Activated T-helper 1 cell treated with anti-CD3 and anti-CD28 coated beads, Interleukin-12 subunit alpha, Interleukin-12 subunit beta, Interleukin-2, Interleukin-4 antibody, amounts not matched to agents 30 ng/mL and 10 ng/mL and 1 ng/mL, durations not matched to agents 14 hours and 24 hours and 36 hours (primary cell): ENCODE measurements at places on chromosomes 16 and 17. TPM values are rescaled to one million over a fixed set of nuclear protein-coding genes. Genes with fewer than 3 reads are reported as not detected.

Gene KRT222
- total RNA-seq, result not detected in 2 replicates

Gene C17orf78
- not detected in 2 replicates for total RNA-seq

Gene TMEM238L
- total RNA-seq, result not detected in 2 replicates

Gene DDX5
- total RNA-seq, result 920 and 926 TPM in 2 replicates

Gene KRT31
- not detected in 2 replicates for total RNA-seq

Gene FBXW10
- total RNA-seq, result 0.07 TPM in 1 of 2 replicates, not detected in the other

Gene TBX6
- total RNA-seq, result 1.6 and 1.8 TPM in 2 replicates

Gene CNOT1
- 270 and 272 TPM in 2 replicates for total RNA-seq

Gene PYDC1
- not detected in 2 replicates for total RNA-seq

Gene AOC2
- 3.6 and 4.0 TPM in 2 replicates for total RNA-seq

Gene HOXB5
- total RNA-seq, result 0.10 TPM in 1 of 2 replicates, not detected in the other

Gene KCNG4
- not detected in 2 replicates for total RNA-seq

Gene TBC1D3C
- total RNA-seq, result 0.20 TPM in 1 of 2 replicates, not detected in the other

GRCh38 chr16:67426950-67427349, 4.0 kb upstream of the HSD11B2 start:
- no peak for DNase-seq

- no peak for DNase-seq
Observed at GRCh38 chr17:4188076-4188475, 45.1 kb downstream of the CYB5D2 start.

- no peak for DNase-seq
Observed at GRCh38 chr16:69371564-69371963, 14.2 kb downstream of the TERF2 start.

DNA sequence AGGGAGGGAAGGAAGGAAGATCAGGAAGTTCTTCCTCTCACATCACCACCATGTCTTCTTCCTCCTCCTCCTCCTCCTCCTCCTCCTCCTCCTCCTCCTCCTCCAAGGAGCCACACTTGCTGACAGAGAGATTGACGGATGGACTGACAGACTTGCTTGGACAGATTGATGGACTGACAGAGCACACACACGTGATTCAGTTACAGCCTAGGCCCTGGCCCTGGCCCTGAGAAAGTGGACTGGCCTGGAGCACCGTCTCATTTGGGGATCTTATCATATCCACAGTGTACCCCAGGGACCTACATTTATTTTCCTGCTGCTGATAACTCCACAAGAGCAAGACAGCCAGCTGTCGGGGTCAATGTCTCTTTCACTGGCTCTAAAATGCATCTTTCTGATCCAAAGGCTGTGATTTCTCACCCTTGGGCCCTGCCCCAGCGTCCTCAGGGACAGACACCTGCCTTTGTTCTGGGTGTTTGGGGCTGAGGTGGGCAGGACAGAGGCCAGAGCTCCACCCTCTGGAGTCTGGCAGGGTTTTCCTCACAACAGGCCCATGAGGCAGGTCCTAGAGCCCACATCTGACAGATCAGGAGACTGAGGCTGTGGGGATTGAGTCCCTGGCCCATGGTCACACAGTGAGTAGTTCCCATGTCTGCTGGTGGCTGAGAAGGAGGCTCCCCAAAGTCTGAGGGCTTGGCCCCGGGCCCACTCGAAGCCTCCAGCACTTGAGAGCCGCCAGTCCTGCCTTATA, 2.3 kb upstream of the P2RX1 start:
- DNase-seq, result no peak

DNA sequence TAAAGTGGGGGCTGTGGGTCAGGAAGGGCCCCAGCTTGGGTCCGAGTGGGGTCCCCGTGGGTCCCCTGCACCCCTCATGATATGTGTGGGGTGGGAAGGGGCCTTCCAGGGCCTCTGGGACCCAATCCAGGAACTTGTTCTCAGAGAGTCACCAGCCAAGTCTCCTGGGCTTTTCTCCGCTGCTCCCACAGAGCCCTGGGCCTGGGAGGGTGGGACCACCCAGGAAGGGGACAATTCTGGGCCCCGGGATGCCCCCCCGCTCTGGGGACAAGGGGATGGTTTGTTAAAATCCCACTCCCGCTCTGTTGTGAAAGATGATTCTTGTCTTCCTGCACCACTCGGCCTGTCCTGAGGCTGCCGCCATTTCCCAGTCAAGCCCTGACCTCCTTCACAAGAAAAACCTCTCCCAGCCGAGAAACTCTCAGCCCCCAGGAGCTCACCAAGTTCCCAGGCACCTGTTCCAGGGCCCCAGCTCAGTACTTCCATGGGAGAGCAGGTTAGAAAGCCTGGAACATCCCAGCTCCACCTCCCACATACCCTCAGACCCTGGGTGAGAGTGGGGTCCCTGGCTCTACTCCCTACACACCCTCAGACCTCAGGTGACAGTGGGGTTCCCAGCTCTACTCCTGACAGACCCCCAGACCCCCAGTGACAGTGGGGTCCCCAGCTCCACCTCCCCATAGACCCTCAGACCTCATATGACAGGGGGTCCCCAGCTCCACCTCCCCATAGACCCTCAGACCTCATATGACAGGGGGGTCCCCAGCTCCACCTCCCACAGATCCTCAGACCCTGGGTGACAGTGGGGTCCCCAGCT, 75.1 kb downstream of the METRNL start:
- no peak for DNase-seq

DNA sequence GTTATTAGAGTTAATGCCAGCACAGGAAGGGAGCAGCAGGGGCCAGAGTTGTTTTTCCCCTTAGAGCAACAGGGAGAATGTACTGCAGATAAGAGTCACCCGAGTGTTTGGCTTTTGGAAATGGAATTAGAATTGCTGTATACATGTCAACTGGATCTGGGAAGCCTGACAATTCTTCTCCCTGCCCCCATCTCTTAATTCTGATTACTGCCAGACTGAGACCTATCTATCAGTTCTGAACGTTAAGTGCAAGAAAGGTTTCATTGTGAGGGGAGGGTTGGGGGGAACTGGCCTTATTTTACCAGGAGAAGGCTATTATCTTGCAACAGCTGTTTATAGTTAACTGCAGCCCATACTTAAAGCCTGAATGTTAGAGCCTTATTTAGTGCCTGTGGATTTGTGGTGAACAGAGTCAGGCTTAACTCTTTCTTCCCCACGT, 424.5 kb upstream of the CDH11 start:
- DNase-seq, result no peak

- no peak for DNase-seq
Observed at GRCh38 chr17:57881783-57882351, 32.0 kb upstream of the MRPS23 start.

GRCh38 chr16:12188061-12188934, 211.8 kb downstream of the SNX29 start:
- DNase-seq, result no peak

DNA sequence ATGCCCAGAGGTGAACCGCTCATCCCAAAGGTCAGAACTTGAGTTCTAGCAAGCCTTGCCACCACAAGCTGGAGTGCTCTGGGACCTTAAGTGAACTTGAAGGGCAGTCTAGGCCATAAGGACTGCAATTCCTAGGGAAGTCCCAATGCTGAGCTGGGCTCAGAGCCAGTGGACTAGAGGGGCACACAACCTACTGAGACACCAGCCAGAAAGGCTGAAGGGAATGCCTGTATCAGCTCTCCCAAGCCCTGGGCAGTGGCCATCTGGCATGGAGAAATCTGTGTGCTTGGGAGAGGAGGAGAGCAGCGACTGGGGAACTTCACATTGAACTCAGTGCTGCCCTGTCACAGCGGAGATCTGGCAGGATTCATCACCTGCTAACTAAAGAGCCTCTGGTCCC, 201.3 kb downstream of the CEP112 start:
- no peak for DNase-seq

DNA sequence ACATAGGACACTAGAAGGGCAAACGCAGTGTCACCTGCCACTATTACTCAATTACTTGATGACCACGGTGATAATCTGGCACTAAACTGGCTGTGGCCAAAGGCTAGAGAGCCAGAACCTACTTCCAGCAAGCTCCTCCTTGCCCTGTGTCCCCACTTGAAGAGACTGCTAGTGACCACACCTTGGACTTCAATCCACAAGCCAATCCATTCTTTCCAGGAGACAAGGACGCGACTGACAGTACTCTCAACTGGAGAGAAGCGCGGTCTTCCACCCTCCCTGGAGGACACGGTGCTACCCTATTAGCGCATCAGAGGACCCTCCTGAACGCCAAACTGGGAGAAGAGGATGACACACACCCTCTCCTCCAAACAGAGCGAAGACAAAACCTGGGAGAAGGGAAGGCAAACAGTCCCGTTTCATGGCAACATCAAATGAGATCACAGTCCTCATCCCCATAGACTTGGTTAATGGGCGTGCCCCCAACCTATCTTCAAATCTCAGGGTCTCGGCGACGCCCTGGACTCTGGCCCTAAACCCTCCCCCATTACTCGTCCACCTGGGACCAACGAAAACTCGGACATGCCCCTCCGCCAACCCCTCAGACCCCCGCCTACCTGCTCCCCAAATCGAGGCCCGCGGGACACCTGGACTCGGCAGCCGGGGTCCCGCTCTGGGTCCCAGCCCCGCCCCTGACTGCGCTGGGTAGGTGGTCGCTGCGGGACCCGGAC, 508 bp downstream of the FLCN start:
- DNase-seq, result no peak

DNA sequence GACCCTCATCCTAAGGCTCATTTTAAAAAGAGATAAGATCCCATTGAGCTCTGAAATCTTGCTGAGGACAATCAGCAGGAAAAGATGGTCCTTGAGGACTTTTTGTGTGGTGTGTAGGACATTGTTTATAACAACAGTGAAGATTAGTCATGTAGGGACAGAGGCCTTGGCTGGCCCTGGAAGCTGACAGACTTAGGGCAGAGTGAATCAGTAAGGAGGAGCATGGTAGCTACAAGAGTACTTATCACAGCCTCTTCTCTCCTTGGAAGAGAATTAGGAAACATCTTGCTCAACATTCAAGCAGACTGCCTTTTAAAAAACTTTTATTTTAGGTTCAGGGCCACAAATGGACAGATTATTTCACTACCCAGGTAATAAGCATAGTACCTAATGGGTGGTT, 665.9 kb upstream of the SALL1 start:
- no peak for DNase-seq

GRCh38 chr17:41710472-41711090, 1.6 kb upstream of the GAST start:
- DNase-seq, result no peak

- no peak for DNase-seq
Observed at GRCh38 chr17:39062846-39063680, 88.4 kb downstream of the PLXDC1 start.

DNA sequence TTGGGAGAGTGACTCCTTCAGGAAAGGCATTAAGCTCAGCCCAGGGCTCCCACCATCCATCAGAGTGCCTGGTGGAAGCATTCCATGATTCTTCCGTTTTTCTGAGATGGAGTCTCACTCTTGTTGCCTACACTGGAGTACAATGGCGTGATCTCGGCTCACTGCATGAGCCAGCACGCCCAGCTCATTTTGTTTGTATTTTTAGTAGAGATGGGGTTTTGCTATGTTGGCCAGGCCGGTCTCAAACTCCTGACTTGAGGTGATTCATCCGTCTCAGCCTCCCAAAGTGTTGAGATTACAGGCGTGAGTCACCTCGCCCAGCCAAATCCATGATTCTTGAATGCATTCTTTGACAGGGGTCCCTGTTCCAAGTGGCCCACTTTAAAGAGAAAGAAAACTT, 23.1 kb downstream of the MIS12 start:
- no peak for DNase-seq

DNA sequence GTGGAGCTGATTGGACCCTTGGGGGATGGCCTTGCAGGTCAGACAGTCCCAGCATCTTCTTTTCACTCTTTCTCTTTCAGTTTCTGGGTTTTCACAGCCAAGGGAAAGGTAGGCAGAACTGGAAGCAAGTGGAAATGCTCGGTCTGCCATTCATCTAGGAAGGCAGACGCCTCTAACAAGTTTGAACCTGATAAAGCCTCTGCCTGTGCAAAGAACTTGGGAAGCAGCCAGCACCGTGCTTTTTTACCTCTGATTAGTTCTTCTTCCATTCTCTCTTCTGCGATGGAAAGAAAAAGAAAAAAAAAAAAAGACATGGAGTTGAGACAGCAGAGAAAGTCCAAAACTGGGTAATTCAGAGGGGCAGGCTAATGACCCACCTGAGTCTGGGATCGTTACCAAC, 997.8 kb upstream of the EEF2KMT start:
- no peak for DNase-seq

DNA sequence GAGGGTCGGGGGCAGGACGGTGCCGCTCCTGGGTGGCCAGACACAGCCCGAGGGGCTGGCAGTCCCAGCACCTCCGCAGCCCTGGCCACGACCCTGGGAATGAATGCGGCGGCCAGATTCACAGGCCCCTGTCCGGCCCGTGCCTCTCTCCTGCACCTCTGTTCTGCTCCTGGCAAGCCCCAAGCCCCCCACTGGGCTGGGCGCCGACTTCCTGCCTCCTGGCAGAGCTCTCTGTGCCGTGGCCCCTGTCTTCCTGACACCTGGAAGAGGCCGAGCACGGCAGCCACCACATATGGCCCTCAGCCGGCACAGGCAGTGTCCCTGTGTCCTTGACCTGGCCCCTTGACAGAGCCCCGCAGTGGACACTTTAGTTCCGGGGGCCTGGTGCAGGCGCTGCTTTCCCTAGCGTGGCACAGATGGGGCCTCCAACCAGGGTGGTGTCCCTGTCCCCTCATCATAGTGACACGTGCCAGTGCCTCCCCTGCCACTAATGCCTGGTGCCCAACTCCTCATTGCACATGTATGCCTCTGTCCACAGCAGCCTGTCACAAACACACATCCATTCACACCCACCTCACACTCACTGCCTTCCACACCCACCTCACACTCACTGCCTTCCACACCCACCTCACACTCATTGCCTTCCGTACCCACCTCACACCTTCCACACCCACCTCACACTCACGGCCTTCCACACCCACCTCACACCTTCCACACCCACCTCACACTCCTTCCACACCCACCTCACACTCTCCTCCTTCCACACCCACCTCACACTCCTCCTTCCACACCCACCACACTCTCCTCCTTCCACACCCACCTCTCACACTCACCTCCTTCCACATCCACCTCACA, 110.6 kb upstream of the PLCG2 start:
- DNase-seq, result no peak

GRCh38 chr17:9926150-9926804, 21.2 kb upstream of the RCVRN start:
- DNase-seq, result no peak

DNA sequence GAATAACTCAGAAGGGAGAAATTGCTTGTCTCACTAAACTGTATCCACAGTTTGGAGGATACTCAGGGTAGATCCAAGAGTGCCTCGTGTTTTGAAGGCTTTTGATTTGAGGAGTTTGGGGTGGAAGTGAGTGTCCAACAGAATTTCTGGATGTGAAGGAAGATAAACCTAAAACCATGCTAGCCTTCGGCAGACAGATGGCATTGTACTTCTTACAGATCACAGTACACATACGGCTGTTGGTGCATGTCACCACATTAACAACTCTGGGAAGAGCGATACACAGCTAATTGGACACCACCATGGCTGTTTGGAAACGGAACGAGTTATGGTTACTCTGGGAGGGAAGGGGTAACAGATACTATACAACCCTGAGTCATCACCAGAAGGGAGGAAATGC, 420.4 kb downstream of the GRIN2A start:
- no peak for DNase-seq

- no peak for DNase-seq
Observed at GRCh38 chr16:27363797-27364196, 38.2 kb upstream of the IL21R start.

GRCh38 chr17:58193641-58194255, 1.2 kb downstream of the EPX start:
- DNase-seq, result no peak
